ENCODE measurements at places on chromosomes 5 and 9. TPM values are rescaled to one million over a fixed set of nuclear protein-coding genes. Genes with fewer than 3 reads are reported as not detected.

Gene ZFP2
- total RNA-seq = 4.9 TPM

DNA sequence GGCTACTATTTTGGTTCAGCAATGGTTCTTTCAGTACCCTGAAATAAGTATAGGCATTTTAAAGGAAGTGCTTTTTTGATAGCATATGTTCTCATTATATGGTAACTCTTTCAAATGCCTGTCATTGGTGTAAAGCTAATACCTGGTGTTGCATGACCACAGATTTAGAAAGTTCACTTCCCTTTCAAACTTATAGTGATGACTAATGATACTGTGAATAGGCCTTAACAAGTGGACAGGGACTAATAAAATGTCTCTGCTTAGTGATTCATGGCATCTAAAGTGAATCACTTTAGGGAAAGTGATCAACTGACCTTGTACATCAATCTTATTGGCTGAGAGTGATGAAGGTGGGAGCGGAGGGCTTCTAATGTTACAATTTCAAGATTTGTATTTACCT is 21.6 kb downstream of the MRPL22 start:
- DNase-seq = no peak

- no peak for DNase-seq
These were observed 76.5 kb upstream of the IL7R start for GRCh38 chr5:35780236-35780635.

GRCh38 chr9:87502391-87503221 is 4.9 kb downstream of the DAPK1 start:
- no peak for DNase-seq

GRCh38 chr5:91114658-91115057 is 268.5 kb downstream of the ARRDC3 start:
- no peak for DNase-seq

- no peak for DNase-seq
These were observed 131.3 kb downstream of the GABBR2 start for GRCh38 chr9:98577446-98577845.

DNA sequence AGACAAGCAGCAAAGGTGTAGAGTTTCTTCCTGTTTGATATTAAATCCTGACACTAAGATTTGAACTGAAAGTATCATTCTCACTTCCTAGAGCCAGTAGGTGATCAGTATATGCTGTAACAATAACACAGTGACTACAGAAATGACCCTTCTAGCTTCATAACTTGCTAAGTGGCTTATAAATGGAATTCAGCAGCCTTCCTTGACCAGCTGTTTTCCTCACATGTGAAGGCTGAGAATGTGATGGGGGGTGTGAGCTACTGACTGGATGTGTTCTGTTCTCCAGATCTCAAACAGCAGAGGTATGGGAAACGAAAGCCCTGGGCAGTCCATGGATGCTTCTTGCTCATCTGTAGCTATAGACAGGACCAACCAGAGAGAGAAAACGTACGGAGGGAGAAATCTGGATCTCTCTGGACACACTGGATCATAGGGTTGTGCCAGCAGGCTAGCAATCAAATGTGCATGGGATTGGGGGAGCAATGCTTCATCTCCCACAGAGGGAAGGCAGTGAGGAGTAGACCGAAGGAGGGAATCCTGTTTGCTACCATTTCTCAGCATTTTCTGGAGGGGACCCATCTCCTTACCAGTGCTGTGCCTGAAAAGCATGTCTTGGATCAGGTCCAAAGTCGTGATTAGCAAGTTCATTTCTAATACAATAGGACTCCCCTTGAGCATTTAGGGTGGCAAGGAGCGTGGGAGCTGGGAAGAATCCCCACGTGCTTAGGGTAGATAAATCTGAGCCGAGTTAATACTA is 39.4 kb downstream of the TNFAIP8 start:
- no peak for DNase-seq

GRCh38 chr5:40405230-40405629 is 274.5 kb upstream of the PTGER4 start:
- no peak for DNase-seq

GRCh38 chr5:178674334-178674733 is 47.5 kb upstream of the CLK4 start:
- DNase-seq = no peak

GRCh38 chr5:12885018-12885417 is 980.8 kb upstream of the CTNND2 start:
- no peak for DNase-seq

DNA sequence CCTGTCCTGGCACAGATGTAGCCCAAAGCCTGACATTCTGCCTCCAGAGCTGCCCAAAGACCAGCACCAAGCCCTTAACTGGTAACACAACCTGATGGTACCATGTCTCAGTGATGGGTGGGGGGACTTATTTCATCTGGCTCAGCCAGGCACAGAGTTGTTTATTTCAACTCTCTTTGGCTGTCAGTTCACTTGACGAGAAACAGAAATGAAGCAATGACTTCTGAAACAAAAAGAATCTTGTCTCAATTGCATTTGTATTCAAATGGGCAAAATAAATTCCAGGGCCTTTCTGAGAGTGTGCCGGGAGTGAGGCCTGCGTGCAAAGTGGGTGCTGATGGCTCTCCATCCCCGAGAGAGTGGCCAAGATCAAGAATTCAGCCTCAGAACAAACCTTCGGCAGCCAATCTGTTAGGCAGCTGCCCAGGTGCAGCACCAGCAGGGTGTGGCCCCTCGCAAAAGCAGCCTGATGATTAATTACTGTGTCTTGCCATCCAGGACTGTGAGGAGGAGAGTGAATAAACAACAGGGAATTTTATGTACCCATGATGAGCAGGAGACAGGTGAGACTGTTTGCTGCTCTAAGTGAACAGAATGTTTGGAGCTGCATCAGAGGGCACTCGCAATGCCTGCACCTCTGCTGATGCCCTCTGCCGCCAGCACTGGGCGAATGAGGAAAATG is 238.0 kb downstream of the HSPA4 start:
- DNase-seq = no peak

DNA sequence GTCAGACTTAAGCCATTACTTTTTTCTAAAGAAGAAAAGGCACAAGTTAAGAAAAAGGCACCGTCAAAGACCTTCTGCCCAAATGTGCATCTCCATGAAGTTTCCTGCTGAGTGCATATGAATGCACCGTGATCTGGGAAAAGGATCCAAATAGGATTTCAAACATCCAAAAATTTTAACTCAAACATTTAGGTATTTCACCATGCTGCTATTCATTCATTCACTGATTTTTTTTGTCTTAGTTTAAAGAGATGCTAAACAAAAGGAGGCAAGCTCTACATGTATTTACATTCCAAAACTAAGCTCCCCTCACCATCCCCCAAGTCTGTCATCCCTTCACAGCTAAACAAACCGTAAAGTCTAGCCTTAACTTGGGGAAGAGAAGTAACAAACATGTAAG is 291.9 kb downstream of the ARL15 start:
- no peak for DNase-seq

DNA sequence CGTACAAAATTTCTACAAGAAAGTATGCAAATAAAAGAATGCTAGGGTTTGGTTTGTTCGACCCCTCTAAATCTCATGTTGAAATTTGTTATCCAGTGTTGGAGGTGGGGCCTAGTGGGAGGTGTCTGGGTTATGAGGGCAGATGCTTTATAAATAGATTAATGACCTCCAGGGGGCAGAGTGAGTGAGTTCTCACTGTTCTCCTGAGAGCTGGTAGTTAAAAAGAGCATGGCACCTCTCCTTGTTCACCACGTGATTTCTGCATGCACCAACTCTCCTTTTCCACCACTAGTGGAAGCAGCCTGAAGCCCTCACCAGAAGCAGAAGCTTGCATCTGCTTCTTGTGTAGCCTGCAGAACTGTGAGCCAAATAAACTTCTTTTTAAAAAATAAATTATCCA is 50.4 kb upstream of the FAM170A start:
- DNase-seq = no peak

DNA sequence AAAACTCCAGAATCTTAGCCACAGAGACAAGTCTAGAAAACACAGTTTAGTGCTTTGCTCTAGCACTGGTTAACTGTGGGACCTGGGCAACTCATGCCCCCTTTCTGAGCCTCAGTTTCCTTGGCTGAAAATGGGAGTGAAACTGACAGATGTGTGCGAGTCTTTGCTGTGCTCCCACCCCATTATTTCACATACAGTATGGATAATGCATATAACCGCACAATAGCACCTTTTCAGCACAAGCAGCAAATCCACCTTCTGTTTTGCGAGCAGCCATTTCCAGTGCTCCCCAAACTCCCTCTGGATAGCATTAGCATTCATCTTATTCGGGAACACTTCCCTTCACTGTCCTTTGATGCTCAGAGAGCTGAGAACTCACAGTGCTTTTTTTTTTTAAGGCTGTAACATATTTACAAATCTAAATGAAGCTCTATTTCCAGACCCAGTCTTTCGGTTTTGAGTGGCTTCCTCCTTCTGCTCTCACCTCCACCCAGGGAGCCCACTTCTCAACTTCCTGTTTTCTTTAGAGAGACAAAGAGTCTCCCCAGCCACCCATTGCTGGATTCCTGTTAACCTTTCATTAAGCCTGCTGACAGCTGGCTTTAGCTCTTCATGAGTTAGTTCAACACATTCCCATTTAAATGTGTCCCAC is 49.2 kb downstream of the TIMD4 start:
- no peak for DNase-seq

DNA sequence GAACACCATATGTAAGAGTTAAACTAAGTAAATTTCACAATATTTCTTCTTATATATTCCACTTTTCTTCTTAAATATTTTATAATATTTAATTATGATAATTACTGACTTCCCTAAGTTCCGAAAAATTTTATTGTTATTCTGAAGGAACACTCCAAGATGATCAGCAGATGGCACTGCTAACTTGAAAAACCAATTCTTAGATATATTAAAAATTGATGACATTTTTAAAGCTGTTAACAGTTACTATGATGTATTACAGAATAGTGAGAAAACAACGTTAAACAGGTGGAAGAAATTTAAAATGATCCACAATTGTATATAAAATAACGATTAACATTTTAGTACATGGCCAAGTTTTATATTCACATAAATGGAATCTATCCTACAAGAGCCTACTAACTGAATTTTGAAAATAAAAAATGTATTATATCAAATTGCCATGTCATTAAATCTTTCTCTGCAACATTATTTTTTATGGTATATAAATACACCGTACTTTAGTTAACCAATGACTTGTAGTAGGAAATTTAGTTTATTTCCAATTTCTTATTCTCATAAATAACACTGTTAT is 30.1 kb upstream of the MUSK start:
- DNase-seq = no peak

GRCh38 chr5:58674070-58674469 is 91.2 kb downstream of the RAB3C start:
- DNase-seq = no peak

- no peak for DNase-seq
These were observed 16.3 kb downstream of the PDGFRB start for GRCh38 chr5:150139334-150139733.

All from progenitor cell of endocrine pancreas (in vitro differentiated cells).